Karpas-422 (cell line): ENCODE measurements at places on chromosomes 2 and 18. TPM values are rescaled to one million over a fixed set of nuclear protein-coding genes. Genes with fewer than 3 reads are reported as not detected.

TNFRSF11A gene
- total RNA-seq: 1.0 and 1.2 TPM in 2 replicates

ITGB6 gene
- total RNA-seq: not detected in 2 replicates

TFCP2L1 gene
- total RNA-seq: not detected in 2 replicates

CFC1 gene
- not detected in 2 replicates for total RNA-seq

CYP26B1 gene
- not detected in 2 replicates for total RNA-seq

IGFBP5 gene
- total RNA-seq: not detected in 2 replicates

HOXD1 gene
- not detected in 2 replicates for total RNA-seq

SERPINB11 gene
- total RNA-seq: not detected in 2 replicates

GRHL1 gene
- total RNA-seq: 1.3 TPM in 1 of 2 replicates, not detected in the other
